ENCODE measurements at places on chromosomes 13 and 19. TPM values are rescaled to one million over a fixed set of nuclear protein-coding genes. Genes with fewer than 3 reads are reported as not detected.

The SLC46A3 gene
- total RNA-seq, result 11.9 TPM

The BBC3 gene
- 45.9 TPM for total RNA-seq

The GAS6 gene
- total RNA-seq, result 5.8 TPM

The KIR2DL1 gene
- total RNA-seq, result not detected

The FBXW9 gene
- total RNA-seq, result 8.6 TPM

The STXBP2 gene
- total RNA-seq, result 1.3 TPM

The NLRP9 gene
- total RNA-seq, result not detected

The ANKRD24 gene
- total RNA-seq, result 0.16 TPM

DNA sequence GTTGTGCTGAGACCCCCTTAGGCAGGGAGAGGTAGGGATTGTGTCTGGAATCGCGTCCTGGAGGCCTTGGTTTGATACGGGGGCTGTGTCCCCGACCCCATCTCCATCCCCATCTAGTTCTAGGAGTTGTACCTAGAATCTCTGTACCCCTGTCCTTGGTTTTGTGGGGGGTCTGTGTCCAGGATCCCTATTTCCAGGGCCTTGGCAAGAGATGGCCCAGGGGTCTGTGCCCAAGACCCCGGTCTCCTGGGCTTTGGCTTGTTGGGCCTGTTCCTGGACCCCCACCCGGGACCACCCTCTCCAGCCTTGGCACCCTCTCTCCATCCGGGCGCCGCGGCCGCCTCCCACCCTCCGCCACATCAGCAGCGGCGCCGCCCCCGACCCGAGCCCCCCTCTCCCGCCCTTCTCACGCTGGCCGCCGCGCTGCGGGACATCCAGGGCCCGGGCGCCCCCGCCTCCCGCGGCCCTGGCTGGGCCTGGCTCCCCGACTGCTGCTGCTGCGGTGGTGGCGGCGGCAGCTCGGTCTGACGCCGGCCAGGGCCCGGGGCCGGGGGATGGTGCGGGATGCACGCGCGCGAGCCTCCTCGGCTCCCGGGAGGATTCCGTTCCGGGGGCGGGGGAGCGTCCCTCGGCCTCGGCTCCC lies at the start of gene NUMBL:
Gene NUMBL (minus strand): TSS at position 602 of the 643 bp plus-strand sequence. CDS start 168 bp downstream, at position 434.
- DNase-seq, result no peak

DNA sequence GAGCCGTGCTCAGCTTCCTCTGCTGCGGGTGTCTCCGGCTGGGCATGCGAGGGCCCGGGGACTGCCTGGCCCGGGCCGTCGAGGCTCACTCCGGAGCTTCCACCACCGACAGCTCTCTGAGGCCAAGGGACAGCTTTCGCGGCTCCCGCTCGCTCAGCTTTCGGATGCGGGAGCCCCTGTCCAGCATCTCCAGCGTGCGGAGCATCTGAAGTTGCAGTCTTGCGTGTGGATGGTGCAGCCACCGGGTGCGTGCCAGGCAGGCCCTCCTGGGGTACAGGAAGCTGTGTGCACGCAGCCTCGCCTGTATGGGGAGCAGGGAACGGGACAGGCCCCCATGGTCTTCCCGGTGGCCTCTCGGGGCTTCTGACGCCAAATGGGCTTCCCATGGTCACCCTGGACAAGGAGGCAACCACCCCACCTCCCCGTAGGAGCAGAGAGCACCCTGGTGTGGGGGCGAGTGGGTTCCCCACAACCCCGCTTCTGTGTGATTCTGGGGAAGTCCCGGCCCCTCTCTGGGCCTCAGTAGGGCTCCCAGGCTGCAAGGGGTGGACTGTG lies 1.2 kb downstream of the S1PR4 start:
- DNase-seq, result no peak

DNA sequence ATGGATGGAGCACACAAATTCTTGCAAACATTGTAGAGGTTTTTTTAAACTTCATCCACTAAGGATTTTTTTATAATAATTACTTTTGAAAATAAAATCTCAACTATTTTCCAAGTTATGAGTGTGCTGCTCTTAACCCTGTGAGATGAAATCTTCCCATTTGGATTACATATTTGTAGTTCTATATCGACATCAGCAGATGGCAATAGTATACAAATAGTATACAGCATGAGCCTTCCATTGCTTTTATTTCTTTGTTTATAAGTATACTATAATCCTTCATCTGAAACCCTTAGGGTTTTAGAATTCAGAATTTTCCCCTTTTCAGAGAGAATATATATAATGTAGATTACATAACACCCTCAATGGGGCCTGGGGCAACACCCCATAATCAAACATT lies 70.5 kb downstream of the GJA3 start:
- DNase-seq, result peak; percentile 48

- peak; percentile 48 for DNase-seq
Observed at GRCh38 chr19:18167975-18168645, 5.5 kb upstream of the IFI30 start.

- no peak for DNase-seq
Observed at GRCh38 chr19:6866741-6867151, 20.6 kb upstream of the ADGRE1 start.

- no peak for DNase-seq
Observed at GRCh38 chr13:31545616-31546015, 193.7 kb upstream of the RXFP2 start.

- DNase-seq, result no peak
Observed at GRCh38 chr19:5595745-5596144, 26.8 kb downstream of the SAFB2 start.

DNA sequence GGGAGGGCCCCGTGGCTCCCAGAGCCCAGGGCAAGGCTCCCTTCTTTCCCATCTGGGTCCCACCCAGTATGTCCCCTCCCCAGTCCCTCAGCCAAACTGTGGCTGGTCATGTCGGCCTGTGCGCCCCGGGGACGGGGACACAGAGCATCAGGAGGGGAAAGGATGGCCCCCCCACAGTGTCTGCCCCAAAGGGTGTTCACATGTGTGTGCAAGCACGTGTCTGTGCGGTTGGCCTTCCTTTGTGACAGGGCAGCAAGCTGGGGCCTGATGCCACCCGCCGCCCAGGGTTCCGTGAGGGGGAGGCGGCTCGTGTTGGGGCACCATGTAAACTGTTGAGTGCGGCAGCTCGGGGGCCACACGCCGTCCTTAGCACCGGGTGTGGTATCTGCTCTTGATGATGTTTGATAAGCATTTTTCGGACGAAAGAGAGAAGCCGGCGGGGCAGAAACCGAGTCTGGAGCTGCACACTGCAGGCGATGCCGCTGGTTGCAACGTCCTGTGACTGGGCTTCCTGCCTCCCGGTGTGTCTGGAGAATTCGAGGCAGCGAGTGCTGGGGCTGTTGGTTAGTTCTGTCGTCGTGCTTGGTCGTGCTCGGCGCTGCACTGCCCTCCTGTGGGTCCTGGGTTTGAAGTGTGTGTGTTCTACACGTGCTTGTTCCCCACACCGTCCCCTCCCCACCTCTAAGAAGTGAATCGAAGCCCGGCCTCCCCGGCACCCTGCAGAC lies 18.4 kb downstream of the GNA11 start:
- DNase-seq, result no peak

- peak; percentile 78 for DNase-seq
Observed at GRCh38 chr19:12703046-12703445, 6.6 kb upstream of the FBXW9 start.

DNA sequence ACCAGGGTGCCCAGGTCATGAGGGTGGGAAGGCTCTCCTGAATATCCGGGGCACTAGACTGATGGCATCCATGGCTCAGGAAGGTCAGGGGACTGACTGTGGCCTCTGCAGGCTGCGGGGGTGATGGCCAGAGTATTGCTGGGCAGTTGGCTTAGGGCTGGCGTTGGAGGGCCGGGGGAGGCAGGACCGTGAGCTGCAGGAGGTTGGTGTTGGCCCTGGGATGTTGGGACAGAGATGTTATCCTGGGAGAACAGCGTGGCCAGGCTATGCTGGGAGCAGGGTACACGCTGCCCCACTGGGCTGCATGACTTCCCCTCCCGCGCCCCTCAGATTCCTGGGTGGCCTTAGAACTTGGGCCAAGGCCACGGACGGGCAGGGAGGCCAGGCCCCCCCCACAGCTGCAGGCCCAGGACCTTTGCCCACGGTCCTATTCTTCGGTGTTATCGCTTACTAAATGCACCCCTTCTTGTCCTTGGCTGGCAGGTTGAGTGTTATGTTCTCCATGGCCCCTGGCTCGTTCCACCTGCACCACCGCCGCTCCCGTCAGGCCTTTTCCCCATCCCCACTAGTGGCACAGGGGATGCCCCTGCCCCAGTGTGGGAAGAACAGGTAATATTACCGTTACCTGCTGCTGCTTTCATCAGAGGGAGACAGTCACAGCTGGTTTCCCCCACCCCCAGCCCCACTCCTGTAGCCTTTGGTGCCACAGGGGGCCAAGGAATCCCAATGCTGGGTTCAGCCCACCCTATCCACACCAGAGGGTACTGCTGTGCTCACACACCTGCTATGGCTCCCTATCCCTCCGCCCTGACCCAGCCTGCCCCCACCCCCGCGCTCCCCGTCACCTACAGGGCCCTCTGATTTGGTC lies 3.2 kb upstream of the ISYNA1 start:
- no peak for DNase-seq

GRCh38 chr13:30172593-30173302 lies 134.6 kb downstream of the KATNAL1 start:
- DNase-seq, result no peak

DNA sequence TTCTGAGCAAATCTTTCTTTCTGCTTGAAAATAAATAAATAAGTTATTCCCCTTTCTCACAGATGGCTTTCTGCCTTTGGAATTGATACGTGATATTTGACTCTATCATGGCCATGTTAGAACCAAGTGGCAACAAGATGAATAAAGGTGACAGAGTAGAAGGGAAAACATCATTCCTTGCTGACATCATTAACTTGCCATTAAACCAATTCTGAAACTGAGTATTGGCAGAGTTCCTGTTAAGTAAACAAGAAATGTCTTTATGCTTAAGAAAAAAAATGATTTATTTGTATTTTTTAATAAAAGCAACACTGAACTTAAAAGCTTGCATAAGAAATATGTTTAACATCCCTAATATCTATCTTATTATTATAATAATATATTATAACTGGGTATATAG lies 828.1 kb downstream of the PCDH9 start:
- no peak for DNase-seq

DNA sequence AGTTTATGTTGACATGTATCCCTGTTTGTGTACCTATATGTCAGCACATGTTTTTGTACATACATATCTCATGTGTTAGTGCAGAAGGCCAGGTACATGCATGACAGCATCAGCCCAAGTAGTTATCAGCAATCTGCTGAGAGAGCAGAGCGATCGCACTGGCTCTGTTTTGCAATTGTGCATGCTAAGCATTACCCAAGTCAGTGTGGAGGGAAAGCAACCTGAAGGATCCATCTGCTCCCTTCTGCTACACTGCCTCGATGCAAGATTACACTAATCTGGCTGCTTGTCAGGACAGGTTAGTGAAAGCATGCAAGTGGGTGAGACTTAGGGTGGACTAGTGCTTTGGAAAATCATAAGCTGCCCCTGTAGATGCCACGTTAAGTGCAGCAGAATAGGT lies 211.8 kb downstream of the PCCA start:
- DNase-seq, result no peak

DNA sequence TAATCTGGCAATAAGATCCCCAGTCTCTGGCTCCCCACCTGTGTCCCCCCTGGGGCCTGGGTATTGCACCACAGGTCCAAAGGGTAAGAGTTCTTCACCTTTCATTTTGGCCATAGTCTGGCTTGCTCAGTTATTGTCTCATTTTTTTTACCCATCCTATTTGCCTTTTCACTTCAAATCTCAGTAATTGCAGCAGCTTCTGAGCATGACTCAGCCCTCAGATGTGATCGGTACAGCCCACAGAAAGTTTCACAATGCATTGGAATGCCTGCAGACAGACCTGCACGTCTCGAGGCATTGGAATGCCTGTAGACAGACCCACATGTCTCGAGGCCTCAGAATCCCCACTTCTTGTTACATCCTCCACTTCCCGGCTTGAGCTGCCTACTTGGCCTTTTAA lies 173.6 kb downstream of the NUFIP1 start:
- peak; percentile 34 for DNase-seq

DNA sequence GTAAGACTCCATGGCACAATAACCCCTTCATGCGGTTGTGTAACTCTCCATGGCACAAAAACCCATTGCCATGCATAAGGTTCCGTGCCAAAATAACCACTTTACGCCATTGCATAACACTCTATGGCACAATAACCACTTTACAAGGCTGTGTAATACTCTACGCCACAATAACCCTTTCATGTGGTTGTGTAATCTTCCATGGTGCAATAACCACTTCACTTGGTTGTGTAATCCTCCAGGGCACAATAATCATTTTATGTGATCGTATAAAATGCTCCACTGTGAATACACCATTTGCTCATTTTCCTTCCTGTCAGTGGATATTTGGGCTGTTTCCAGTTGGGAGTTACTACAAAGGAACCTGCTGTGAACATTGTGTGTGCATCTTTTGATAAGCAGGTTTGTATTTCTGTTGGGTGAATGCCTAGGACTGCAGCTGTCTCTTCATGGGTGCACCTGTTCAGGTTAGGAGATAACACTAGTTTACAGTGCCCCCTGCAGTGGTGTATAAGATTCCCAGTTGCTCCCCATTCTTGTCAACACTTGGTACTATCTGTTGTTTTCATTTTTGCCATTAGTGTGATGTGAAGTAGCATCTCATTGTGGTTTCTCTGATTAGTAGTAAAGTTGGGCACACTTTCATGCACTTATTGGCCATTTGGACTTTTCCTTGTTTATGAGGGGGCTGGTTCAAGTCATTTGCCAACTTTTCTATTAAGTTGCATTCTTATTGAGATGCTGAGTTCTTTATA lies 21.1 kb upstream of the ZSCAN18 start:
- DNase-seq, result no peak

DNA sequence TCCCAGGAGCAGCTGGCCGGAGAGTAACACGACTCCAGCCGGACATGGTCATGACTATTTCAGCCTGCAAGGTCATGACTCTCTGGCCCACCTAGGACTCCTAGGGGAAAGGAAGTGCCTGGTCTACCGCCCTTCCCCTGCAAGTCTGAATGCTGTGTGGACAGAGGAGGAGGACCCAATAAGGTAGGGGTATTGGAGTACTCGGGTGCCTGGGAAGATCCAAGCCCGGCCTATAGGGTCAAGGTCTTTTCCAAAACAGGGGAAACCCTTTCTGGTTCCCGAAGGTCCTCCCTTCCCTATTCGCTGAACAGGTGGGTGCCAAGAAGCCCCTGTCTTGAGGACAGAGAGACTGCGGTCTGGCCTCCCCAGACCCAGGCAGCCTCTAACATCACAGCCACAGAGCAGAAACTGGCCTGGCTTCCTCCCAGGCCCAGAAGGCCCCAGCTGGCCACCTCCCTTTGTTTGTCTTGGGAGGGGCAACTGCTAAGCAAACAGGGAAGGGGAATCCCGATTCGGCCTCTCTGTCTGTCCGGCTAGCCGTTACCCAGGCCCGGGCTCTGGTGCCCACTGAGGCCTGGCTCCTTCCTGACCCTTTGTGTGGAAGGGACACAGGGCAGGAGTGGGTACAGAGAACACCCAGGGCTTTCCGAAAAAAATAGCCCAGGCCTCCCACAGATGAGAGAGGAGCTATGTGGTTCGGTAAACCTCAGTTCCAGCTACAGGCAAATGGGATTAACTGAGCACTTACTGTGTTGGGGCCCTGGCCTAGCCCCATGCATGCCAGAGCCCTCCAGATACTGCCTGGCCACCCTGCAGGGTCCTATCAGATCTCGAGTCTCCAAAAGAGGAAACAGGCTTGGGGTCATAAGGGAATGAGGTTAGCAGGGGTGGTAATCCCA lies 5.2 kb upstream of the GRAMD1A start:
- no peak for DNase-seq
